Activated effector memory CD4-positive, alpha-beta T cell treated with Interleukin-2 at 50 U/mL for 16 hours (primary cell): ENCODE measurements at places on chromosomes 7 and 10.

- no peak for DNase-seq
These were observed 10.7 kb downstream of the SUV39H2 start for GRCh38 chr10:14889318-14889717.

GRCh38 chr7:117825132-117825531 is 48.1 kb downstream of the CTTNBP2 start:
- no peak for DNase-seq

DNA sequence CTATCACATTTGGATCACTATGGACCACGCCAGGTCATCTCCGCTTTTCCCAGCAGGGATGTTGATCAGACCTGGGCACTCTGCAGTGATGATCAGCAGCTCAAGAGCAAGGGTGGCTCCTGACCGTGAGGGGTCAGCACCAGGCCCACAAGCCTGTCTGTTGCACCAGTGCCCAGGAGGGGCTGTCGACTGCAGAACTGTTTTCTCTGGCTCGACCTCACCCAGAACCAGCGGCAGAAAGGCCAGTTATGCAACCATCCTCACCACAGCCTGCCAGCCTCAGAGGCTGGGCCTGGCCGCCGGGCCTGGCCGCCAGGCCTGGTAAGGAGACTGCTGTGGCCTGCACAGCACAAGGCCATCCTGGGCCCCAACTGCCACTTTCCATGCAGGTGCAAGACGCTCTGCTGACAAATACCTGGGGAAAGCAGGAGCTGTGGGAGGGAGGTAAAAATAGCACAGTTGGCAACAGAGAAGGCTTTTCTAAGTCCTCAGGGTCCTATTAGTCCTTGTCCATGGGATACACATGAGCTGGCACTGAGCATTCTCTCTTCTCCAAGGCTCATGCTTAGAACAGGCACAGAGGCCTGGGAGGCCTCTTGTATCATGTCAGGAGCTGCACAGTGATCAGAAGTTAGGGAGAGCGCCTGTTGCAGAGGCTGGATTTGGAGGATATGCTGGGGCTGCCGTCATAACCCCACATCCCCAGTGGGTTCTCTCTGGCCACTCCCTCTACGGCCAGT is 17.5 kb downstream of the KCNMA1 start:
- no peak for DNase-seq

GRCh38 chr7:81648716-81649115 is 121.1 kb downstream of the HGF start:
- DNase-seq, result no peak

DNA sequence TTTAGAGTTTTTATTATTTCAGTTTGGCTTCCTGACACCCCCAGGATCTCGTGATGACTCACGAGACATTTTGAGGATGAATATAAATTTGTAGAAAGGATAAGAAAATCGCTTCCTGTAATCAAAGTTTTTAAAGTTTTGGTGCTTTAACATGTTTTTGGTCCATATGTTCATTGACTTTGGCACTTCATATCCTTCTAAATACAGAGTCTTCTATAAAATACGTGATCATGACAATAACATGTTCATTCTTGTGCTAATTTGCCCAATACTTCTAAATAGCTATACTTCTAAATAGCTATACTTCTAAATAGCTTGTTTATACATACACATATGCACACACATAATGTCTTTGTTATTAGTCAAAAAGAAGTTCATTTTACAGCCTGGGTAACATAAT is 341.9 kb downstream of the PLXDC2 start:
- DNase-seq, result no peak

GRCh38 chr10:111475720-111476119 is 398.9 kb downstream of the ADRA2A start:
- no peak for DNase-seq

DNA sequence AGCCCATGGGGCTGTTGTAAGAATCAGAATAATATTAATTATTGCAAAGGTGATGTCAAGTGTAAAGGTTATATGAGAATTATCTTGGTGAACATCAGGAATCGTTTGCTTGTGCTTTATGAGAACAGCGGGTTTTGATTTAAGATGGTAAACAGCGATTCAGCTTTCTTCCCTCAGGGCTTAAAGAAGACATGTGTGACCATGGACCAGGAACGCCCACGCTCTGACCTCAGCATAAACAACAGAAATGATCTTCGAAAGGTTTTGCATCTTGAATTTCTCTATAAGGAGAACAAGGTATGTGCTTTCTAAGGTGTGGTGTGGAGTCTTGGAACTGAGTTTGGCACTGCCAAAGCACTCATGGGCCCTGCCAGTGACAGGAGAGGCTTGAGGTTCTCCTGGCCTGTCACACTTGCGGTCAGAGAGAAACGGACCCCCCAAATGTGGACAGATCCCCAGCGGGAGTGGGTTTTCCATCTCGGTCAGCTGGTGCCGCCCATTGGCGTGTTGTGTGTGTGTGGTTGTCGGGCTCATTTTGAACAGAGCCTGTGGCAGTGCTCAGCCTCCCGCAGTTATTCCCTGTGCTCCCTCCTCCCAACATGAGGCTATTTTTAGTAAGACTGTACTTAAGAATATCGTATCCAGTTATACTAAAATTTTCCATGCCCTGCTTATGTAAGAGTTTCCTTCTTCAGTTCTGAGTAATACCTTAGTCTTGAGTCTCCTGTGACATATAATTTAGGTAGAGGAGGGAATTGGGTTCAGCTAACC is 7.2 kb downstream of the MINDY4 start:
- no peak for DNase-seq
